Right atrium auricular region (tissue), 2 donors: ENCODE measurements at places on chromosomes 13 and 19. TPM values are rescaled to one million over a fixed set of nuclear protein-coding genes. Genes with fewer than 3 reads are reported as not detected.

- DNase-seq: no peak
These were observed 75.6 kb downstream of the MYO16 start for GRCh38 chr13:108705031-108705430.

DNA sequence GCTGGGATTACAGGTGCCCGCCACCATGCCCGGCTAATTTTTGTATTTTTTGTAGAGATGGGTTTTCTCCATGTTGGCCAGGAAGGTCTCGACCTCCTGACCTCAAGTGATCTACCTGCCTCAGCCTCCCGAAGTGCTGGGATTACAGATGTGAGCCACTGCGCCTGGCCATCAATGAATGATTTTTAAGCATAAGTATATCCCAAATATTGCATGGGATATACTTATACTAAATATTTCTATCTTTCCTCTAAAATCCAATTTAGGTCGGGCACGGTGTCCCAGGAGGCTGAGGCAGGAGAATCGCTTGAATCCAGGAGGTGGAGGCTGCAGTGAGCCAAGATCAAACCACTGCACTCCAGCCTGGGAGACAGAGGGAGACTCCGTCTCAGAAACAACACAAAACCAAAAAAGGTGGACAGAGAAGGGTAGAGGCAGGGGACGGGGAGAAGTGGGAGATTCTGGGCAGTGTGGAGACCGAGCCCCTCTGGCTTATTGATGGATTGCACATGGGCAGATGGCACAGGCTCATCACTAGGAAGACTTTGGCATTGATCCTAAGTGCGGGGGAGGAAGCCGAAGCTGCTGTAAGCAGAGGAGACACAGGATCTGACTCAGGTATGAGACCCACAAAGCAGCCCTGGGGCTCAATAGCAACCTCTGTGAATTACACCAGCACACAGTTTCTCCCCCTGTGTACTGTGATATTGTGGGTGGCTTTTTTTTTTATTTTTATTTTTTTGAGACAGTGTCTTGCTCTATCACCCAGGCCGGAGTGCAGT lies 13.5 kb downstream of the ARRDC5 start:
- DNase-seq: no peak

GRCh38 chr19:28633319-28634018 lies 579.5 kb downstream of the UQCRFS1 start:
- no peak for DNase-seq

GRCh38 chr13:112259511-112259910 lies 116.6 kb upstream of the SPACA7 start:
- no peak for DNase-seq

- DNase-seq: no peak
These were observed 21.9 kb upstream of the ZNF432 start for GRCh38 chr19:52070496-52070895.

DNA sequence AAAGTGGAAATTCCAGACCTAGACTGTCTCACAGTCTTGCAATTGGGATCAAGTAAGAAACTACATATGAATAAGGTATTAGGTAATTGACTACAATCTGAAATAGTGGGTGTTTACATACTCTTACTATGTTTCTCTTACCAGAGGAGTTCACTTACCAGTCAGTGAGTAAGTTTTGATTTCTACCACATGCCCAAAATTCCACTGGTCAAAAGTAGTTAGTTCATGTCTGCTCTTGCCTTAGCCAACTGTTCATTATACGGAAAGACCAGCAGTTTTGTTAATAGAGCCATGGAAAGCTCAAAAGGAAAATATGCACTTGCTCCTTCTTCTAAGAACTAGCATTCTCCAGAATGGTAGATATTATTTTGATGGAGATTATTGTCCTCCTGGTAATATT lies 490.8 kb downstream of the RFC3 start:
- DNase-seq: no peak

GRCh38 chr19:51394050-51394836 lies 3.9 kb upstream of the C19orf84 start:
- DNase-seq: peak; percentile 95

GRCh38 chr13:111292710-111293485 lies 27.5 kb upstream of the TEX29 start:
- DNase-seq: no peak

GRCh38 chr19:16327911-16328823 lies 3.5 kb downstream of the KLF2 start:
- peak; percentile 94 for DNase-seq

GRCh38 chr13:60733933-60734332 lies 336.9 kb downstream of the TDRD3 start:
- DNase-seq: no peak

DNA sequence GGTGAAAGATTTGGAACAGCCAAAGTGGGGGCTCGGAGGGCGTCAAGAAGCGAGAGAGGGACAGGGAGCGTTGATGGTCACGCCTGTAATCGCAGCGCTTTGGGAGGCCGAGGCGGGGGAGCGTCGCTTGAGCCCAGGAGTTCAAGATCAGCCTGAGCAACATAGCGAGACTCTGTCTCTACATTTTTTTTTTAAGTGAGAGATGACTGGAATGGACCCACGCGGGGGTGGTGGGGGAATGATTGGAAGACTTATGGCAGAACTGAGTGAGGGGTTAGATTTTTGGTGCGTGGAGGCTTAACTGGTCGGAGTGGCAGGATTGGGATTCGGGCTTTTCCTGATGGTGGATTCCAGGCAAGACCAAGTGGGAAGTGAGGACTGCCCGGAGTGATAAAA lies 725 bp downstream of the PSMD8 start:
- DNase-seq: no peak

GRCh38 chr13:21164631-21165030 lies 11.7 kb downstream of the SKA3 start:
- no peak for DNase-seq

DNA sequence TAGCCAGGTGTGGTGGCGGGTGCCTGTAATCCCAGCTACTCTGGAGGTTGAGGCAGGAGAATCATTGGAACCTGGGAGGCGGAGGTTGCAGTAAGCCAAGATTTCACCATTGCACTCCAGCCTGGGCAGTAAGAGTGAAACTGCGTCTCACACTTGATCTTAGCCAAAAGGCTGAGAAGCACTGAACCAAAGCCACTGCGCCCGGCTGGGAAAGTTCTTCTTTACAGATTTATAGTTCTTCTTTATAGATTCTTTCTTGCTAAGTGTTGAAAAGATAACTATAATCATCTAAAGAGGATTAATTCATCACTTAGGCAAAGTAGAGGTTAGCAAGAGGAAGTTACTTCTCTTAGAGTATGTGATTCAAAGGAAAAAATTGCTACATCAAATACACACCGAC lies 11.1 kb downstream of the ZNF417 start:
- DNase-seq: no peak

GRCh38 chr19:7732045-7732444 lies at the start of gene CLEC4G:
Gene CLEC4G, minus strand, starts transcription at chr19:7732110. Its CDS starts 8 bp downstream, at chr19:7732102.
- no peak for DNase-seq

DNA sequence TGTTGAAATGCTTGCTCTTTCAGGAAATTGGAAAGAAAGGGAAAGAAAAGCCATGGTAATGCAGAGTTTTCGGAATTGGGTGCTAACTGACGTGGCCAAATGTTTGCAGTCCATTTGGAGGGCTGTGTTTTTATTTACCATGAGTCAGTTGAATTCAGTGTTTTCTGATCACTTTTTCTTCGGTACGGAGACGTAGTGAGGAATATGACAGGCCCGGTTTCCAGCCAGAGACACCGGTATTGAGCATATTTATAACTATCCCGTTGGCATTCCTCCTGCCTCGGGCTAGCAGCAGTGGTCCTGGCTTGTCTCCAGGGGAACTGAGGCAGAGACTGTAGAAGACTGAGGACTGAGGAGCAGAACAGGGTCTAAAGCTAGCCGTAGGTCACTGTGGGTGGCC lies 1.0 kb downstream of the CDC16 start:
- DNase-seq: no peak

DNA sequence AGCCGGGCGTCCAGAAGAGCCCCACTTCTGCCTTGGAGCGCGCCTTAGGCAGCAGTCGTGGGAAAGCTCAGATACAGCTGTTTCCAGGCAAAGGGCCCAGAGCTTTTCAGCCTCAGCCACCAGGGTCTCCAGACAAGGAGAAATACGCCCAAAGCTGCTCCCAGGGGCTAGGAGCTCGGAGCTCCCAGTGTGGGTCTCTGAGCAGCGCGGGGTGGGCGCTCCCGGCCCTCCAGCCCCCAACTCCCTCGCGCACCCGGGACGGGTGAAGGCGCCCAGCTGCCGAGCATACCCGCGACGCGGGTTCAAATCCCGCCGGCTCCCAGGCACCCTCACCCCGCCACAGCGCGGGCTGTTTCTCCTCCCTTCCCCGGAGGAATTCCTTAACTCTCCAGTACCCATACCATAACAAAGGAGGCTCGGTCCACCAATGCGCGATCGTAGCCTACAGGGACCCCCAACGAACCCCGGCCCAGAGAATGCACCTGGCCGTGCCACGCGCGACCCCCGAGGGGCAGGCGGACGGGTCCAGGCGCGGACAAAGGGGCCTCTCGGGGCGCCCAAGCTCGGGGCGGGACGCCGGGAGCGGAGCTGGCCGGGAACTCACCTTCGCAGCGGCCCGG lies 507 bp downstream of the COL4A1 start:
- peak; percentile 58 for DNase-seq

GRCh38 chr13:46213242-46213641 lies 1.5 kb downstream of the LRRC63 start:
- no peak for DNase-seq

GRCh38 chr19:32219881-32220472 lies 125.4 kb upstream of the ZNF507 start:
- peak; percentile 55 for DNase-seq

- DNase-seq: no peak
These were observed 8.6 kb upstream of the CDX2 start for GRCh38 chr13:27977476-27978300.

- no peak for DNase-seq
These were observed 42.4 kb downstream of the ZC3H13 start for GRCh38 chr13:46010148-46010547.

DNA sequence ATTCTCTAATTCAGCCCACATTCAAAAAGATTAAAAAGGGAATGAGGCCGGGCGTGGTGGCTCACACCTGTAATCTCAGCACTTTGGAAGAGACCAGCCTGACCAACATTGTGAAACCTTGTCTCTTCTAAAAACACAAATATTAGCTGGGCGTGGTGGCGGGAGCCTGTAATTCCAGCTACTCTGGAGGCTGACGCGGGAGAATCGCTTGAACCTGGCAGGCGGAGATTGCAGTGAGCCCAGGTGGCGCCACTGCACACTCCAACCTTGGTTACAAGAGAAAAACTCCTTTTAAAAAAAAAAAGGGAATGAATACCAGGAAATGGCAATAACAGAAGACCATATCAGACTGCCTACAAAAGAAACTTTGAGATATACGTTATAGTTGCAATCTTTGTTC lies 1244.5 kb downstream of the PCDH9 start:
- DNase-seq: no peak

DNA sequence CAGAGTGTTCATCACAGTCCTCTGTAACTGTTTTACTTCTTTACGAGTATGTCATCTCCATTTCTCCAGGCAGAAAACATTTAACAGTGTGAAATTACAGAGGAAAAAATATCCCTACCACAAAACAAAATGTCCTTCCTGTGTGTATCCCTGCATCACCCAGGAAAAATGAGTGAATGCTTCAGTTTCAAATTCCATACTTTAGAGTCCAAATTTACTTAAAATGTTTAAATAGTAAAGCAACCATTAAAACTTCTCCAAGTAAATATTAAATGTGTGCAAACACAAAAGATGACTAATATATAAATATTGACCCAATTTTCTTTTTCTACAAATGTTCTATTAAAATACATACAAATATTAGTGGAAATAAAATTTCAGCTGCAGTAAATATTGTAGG lies 1016.6 kb upstream of the PCDH20 start:
- no peak for DNase-seq

DNA sequence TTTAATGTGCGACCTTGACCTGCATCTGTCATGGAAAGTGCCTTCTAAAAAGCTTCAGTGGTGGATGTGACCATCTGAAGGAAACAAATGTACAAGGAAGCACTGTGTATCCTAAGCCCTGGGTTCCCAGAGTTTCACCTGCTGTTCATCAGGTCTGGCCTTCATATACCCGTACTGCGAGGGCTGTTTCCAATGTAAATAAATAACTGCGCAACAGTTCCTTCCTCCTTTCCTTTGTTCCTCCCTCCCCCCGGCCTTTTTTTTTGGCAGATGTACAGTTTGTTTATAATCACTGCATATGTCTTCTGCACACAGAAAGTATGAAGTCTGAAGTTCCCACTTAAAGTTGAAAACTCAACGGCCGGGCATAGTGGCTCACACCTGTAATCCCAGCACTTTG lies 5.2 kb downstream of the FAAP24 start:
- no peak for DNase-seq

- DNase-seq: no peak
These were observed 1.2 kb downstream of the CNN2 start for GRCh38 chr19:1027650-1028061.

DNA sequence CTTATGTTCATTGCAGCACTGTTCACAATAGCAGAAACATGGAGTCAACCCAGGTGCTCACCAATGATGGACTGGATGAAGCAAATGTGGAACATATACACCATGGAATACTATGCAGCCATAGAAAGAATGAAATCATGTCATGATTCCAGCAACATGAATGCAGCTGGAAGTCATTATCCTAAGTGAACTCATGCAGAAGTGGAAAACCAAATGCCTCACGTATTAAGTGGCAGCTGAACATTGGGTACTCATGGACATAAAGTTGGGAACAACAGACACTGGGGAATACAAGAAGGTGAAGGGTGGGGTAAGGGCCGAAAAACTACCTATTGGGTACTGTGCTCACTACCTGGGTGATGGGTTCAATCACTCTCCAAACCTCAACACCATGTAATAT lies 915.9 kb downstream of the UQCRFS1 start:
- no peak for DNase-seq

GRCh38 chr19:10152100-10152499 lies 32.4 kb upstream of the EIF3G start:
- DNase-seq: no peak

GRCh38 chr19:42216653-42217519 lies 591 bp downstream of the DEDD2 start:
- DNase-seq: no peak

Gene PRTN3
- total RNA-seq: not detected

Gene AMER2
- not detected for total RNA-seq

Gene CD37
- 12.1 TPM for total RNA-seq

Gene SHC2
- total RNA-seq: 9.6 TPM

Gene KLK4
- total RNA-seq: not detected

Gene SYDE1
- 17.3 TPM for total RNA-seq

Gene CBLC
- not detected for total RNA-seq

Gene PCDH20
- 50.7 TPM for total RNA-seq
